ENCODE measurements at places on chromosomes 5 and 9. TPM values are rescaled to one million over a fixed set of nuclear protein-coding genes. Genes with fewer than 3 reads are reported as not detected.

TRIM36 gene
- 2.7 TPM for polyA plus RNA-seq

- DNase-seq = peak; percentile 63
Observed at GRCh38 chr5:180090098-180090768, 18.7 kb upstream of the RNF130 start.

OR13D1 gene
- not detected for polyA plus RNA-seq

GRCh38 chr5:164185000-164185399 is 679.6 kb downstream of the MAT2B start:
- no peak for DNase-seq

MLANA gene
- polyA plus RNA-seq = 0.99 TPM

DNA sequence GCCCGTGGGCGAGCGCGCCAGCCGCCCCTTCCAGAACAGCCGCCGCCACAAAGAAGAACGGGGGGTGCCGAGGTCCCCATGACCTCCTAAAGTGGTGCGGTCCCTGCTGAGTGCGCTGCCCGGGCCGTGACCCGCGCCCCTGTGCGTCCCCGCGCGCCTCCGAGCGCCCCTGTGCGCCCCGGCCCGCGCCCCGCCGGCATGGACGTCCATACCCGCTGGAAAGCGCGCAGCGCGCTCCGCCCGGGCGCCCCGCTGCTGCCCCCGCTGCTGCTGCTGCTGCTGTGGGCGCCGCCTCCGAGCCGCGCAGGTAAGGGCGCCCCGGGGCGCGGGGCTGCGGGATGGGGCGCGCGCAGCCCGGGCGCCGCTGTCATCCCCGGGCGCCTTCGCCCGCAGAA is 384 bp downstream of the COL5A1 start:
- no peak for DNase-seq

HAVCR1 gene
- polyA plus RNA-seq = 2.9 TPM

ZMAT2 gene
- polyA plus RNA-seq = 125 TPM

PDCD1LG2 gene
- 0.13 TPM for polyA plus RNA-seq

DIPK1B gene
- 27.3 TPM for polyA plus RNA-seq

GRCh38 chr9:124507880-124508423 is 753 bp upstream of the NR5A1 start:
- DNase-seq = no peak

- no peak for DNase-seq
Observed at GRCh38 chr5:17219469-17219868, 2.0 kb downstream of the BASP1 start.

DNA sequence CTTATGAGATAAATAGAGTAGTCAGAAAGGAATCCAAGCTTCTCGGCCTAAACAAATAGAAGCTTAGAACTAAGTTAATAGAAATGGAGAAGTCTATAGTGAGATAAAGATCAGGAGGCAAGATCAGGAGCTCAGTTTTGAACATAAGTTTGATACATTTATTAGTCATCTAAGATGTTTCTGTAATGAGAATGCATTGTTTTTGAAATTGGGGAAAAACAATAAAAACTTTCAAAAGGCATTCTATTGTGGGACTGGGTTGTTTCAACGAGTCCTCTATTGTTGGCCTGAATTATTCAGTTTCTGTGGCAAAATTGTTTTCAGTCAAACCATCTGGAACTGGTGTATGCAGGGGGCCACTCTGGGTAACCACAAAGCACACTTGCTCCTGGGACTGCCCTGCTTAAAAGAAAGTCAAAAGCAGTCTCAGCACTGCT is 181.0 kb upstream of the CLINT1 start:
- no peak for DNase-seq

PCDHA13 gene
- 0.07 TPM for polyA plus RNA-seq
